ENCODE measurements at places on chromosomes 2 and 18.

DNA sequence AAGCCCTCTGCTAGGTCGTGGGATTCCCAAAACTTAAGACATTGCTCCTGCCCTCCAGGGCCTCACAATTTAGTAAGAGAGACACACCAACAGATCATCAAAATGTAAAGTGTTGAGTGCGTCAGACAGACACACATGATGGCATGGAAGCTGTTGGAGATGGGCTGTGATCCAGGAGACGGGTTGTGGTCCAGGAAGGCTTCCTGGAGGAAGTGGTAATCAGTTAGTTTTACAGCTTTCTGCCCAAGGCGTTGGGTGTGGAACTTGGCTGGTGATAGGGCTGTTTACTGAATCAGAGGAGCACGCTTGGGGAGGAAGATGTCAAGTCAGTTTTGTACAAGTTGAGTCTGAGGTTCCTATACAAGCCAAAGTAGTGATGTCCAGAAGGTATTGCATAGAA, 24.0 kb upstream of the GLI2 start:
- no peak for DNase-seq

DNA sequence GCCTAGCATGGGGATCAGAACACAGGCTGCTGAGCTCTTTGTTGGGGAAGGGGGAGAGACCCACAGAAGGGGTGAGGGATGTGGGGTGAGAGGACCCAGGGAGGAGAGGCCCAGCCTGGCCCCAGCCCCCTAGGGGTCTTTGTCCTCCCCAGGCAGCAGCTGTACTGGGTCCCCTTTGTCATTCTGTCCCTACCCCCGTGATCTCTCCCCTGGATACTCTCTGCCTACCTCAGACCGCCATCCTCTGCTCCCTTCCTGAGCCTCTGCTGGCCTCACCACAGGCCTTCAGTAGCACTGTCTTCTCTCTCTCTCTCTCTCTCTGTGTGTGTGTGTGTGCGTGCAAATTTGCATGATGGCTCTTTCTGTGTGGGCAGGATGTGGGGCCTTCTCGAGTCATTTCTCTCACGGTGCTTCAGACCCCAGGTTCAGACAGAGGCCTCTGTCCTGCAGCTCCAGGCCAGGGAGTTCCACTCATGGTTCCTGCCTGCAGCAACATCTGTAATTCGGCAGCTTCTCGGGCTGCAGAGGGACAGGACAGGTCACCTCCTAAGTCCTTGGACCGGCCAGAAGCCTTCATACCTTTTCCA, 1.4 kb downstream of the PSD4 start:
- DNase-seq = peak; percentile 73

DNA sequence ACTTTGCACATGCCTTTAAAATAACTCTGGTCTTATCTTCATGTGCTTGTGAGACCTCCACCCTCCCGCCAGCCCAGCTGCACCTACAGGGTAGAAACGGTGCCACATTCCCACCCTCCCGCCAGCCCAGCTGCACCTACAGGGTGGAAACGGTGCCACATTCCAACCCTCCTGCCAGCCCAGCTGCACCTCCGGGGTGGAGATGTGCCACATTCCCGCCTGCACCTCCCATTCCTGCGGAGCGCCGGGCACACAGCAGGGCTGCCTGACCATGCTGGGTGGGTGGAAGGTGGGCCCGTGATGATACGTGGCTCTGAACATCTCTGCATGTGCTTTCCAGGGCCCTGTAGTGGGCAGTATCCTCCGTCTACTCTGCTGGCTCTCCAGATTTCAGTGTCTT, 243.7 kb upstream of the PXDN start:
- DNase-seq = no peak

DNA sequence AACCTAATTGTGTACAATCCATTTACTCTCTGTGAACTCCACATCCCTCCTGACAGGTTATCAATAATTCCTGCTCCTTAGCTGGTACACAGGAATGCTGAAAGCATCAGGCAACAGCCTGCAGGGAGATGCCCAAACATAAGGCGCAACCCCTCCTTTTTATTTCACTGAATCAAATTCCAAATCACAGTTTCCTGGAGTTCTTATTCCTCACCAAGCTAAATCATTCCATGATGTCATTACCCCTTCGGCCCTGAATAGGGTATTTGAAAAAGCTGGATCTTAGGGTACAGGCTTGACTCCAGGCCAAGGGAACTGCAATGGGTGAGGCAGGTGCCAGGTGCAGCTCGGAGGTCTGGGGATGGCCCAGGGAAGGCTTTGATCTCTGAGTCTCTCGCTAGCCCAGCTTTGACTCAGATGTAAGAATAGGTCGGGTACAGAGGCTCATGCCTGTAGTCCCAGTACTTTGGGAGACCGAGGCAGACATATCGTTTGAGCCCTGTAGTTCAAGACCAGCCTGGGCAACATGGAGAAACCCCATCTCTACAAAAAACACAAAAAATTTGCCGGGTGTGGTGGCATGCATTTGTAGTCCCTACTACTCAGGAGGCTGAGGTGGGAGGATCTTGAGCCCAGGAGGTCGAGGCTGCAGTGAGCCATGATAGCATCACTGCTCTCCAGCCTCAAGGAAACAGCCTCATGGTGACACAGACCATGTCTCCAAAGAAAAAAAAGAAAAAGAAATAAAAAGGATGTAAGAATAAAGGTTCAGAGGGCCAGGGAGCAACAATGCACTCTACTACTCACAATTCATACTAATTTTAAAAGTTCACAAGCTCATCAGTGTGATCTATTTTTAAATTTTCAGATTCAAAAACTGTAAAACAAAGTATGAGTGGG, 6.8 kb downstream of the FHL2 start:
- DNase-seq = no peak

GRCh38 chr2:196389670-196390069, 218.3 kb upstream of the STK17B start:
- DNase-seq = peak; percentile 11

DNA sequence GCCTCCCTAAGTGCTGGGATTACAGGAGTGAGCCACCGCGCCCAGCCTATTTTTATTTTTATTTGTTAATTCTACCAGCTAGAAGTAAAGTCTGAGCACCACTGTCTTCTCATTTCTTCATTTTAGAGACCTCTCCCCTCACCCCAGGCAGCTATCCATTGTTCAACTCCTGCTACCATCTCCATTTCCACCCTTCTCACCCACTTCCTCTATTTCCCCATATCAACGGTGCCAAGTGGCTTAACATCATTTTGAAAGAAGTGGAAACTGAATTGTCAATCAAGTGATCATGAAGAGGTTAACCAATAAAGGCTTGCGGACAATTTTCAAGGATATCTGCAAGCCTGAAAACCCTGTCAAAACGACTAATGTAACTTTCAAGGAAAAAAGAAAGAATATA, 323.1 kb downstream of the NBAS start:
- DNase-seq = no peak

DNA sequence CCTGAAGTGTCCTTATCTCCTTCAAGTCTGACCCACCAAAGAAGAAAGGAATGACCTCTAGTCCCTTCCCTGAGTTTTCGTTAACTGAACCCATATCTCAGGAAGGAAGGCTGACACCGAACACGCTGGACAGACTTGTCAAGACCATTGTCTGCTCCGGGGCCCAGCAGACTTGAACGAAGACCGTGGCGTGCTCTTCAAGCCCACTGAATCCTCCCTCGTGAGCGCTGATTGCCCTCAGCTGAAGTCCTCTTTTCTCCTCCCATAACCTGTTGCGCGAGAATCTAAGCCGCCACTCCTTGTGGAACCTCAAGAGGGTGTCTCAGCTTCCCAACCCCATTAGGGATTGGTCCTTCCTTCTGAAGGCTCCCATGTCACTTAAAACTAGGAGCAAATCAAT, 634 bp upstream of the CNDP1 start:
- no peak for DNase-seq

GRCh38 chr18:58848685-58849084, 16.0 kb upstream of the ZNF532 start:
- no peak for DNase-seq

GRCh38 chr2:33267756-33268155, 208.7 kb upstream of the RASGRP3 start:
- no peak for DNase-seq

All from activated CD4-positive, alpha-beta T cell treated with anti-CD3 and anti-CD28 coated beads for 48 hours (primary cell).